ENCODE measurements at places on chromosomes 2 and 18. TPM values are rescaled to one million over a fixed set of nuclear protein-coding genes. Genes with fewer than 3 reads are reported as not detected.

Gene MC5R
- total RNA-seq: not detected

Gene ARHGAP15
- 12.4 TPM for total RNA-seq

Gene CPS1
- 5.2 TPM for total RNA-seq

Gene ABCB11
- total RNA-seq: 3.6 TPM

Gene FEV
- not detected for total RNA-seq

Gene HOXD8
- total RNA-seq: 0.74 TPM

Gene SDC1
- total RNA-seq: 213 TPM

Gene PPM1G
- 39.8 TPM for total RNA-seq

Gene ACADL
- total RNA-seq: 41.1 TPM

Gene STPG4
- 1.2 TPM for total RNA-seq

Gene CHST10
- total RNA-seq: 6.7 TPM

Gene MZT2A
- 31.0 TPM for total RNA-seq

Gene LIMS2
- 117 TPM for total RNA-seq

Gene MAPK4
- total RNA-seq: 1.0 TPM

Gene LINC00305
- not detected for total RNA-seq

Gene ARID5A
- total RNA-seq: 18.6 TPM

Gene LRP1B
- 0.30 TPM for total RNA-seq

DNA sequence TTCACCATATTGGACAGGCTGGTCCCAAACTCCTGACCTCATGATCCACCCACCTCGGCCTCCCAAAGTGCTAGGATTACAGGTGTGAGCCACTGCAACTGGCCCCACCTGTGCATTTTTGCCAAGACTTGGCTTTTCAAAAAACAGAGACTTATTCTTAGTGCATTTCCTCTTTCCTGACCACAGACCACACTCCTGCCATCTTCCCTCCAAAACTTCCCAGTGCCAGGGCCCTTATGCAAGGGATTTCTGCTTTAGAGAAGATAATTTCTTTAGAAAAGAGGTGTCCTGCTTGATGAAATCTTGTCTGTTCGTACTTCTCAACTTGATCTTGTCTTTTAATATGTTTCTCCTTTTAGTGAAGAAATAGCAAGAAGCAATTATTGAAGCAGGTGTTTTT lies 98.8 kb upstream of the ZNF516 start:
- no peak for DNase-seq

DNA sequence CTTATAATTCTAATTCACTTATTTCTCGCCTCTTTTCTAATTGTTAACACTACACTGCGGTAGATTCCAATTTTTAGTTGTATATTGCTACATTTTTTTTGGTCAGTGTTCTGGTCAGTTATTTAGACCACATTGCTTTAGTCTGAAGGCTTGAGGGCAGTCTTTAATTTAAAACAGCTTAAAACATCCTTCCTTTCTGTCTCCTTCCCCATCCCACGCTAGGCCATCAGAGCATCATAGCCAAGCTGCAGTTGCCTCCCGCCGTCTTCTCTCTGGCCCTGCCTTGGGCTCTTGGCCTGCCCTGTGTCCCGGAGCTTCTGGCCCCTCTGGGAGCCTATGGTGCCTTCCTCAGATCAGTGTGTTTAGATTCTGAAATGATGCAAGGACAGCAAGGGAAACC lies 52.6 kb upstream of the GLI2 start:
- no peak for DNase-seq

DNA sequence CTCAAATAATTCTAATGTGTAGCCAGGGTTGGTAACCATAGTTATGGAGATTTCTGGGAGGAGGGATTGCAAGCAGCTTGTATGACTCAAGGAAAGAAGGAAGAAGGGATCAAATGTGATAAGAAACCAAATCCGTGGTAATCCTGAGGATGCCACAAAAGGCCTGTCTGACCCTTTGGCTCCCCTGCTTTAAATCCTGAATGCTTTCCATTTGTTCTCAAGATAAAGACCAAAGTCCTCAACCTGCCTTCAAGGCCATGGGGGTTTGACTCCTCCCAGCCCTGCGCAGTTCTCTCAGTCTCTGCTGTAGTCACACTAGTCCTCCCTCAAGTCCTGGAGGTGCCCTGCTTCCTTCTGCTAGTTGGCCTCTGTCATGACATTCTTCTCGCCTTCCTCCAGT lies 74.0 kb downstream of the SUMO1 start:
- no peak for DNase-seq

- no peak for DNase-seq
Observed at GRCh38 chr18:12091538-12092141, 2.0 kb upstream of the ANKRD62 start.

GRCh38 chr2:1931003-1931914 lies 186.9 kb upstream of the PXDN start:
- DNase-seq: peak; percentile 10

- no peak for DNase-seq
Observed at GRCh38 chr2:59237311-59237710, 996.2 kb upstream of the FANCL start.

- no peak for DNase-seq
Observed at GRCh38 chr2:69279211-69279610, 107.8 kb downstream of the GFPT1 start.

GRCh38 chr2:135255208-135255607 lies 203.1 kb downstream of the RAB3GAP1 start:
- no peak for DNase-seq

DNA sequence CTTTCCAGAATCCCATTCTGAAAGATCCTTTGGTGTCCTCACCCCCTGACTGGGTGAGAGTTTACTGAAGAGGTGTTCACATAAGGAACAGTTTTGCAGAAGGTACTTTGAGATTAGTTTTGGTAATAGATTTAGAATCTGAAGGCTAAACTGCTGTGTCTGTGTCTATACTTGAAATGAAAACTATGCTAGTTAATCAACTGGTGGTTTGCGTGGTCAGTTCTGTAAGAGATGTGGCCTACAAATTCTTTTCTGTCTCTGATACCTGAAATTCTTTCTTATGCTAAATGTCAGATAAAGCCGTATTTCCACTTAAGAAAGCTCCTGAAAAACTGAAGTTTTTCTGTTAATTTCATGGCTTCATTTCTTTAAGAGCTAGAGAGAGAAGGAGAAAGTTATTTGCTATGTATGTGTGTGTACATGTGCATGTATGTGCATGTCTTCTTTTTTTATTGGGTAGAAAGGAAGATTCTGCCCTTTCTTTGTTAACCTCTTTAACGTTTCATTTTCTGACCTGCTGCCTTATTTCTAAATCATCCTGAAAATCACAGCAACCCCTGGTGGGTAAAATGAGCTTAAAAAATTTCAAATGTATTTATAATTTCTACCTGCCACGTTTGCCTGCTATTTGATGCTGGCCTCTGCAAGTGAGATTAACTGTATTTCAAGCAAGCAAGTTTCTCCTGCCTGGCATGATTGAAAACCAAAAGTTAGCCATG lies 552.0 kb upstream of the NRP2 start:
- DNase-seq: no peak

GRCh38 chr2:222255090-222255489 lies 43.7 kb downstream of the PAX3 start:
- no peak for DNase-seq

GRCh38 chr18:3713166-3713565 lies 263.2 kb downstream of the TGIF1 start:
- DNase-seq: no peak

GRCh38 chr2:237222178-237222577 lies 136.5 kb downstream of the COPS8 start:
- no peak for DNase-seq

DNA sequence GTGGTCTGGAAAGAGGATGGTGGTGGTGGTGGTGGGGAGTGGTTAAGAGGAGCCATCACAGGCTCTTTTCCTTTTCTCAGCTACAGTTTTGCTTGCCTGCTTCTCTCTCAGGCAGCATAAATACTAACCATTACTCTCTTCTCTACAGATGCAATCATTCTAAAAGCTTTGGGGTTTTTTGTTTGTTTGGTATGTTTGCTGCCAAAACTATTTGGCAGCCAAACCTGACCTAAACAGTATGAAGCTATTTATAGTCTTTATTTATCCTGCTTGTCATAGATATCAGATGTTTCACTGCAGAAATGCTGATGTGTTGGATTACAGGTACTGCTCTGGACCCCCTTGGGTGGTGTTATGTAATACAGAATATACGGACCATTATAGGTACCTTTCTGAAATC lies 15.3 kb downstream of the SIX3 start:
- no peak for DNase-seq

DNA sequence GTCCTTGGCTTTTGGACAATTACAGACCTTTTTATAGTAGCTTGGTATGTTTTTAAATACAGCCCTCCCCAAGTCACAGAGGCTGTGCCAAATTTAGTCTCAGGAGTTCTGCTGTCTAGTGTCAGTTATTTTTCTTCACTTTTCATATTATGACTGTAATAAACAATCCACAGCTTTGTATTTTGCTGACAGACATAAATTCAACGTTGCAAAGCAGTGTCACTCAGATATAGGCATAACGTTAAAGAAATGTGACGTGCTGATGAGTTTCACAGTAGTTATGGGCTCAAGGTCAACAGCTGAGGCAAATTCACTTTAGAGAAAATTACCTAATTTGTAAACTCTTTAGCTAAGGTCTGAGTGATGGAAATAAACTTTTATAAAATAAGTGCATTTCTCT lies 151.6 kb downstream of the SATB2 start:
- no peak for DNase-seq

- DNase-seq: no peak
Observed at GRCh38 chr18:57918601-57919000, 115.5 kb upstream of the ATP8B1 start.

DNA sequence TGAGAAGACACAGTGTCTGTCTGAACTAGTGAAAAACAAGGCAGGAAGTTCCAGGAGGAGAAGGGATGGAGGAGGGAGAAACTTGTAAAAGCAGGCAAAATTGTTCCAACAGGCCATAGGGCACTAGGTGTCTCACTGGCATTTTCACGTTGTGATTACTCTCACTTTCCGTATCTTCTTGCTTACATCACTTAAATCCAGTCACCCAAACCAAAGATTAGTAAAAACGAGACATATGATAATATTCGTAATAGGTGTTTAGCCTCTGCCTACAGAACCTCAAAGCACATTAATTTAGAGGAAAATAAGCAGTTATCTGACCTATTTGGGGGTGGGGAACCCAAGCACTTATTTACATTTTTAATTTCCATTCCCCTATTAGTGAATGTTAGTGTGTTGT lies 78.3 kb downstream of the POU3F3 start:
- DNase-seq: no peak

GRCh38 chr2:106982350-106982749 lies 96.4 kb upstream of the ST6GAL2 start:
- DNase-seq: no peak

- no peak for DNase-seq
Observed at GRCh38 chr2:85401844-85402243, 8.3 kb downstream of the CAPG start.

DNA sequence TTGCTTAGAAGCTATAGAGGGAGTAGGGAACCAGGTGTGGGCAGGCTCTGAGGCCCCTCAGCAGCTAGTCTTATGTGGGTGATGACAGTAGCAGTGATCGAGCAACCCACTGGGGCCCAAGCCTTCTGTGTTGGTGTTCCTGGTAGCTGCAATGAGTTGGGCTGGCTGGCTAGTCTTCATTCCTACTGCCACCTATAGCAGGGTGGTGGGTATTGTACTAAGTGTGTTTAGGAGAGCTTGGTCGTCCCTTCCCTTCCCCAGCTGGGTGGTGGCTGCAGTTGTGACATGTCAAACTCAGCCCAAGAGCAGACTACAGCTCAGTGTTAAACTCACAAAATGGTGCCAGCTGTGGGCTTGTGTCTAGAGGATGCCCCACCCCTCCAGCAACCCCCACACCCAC lies 486.1 kb upstream of the UBE2E3 start:
- no peak for DNase-seq

GRCh38 chr2:105953942-105954341 lies 209.2 kb downstream of the NCK2 start:
- no peak for DNase-seq

DNA sequence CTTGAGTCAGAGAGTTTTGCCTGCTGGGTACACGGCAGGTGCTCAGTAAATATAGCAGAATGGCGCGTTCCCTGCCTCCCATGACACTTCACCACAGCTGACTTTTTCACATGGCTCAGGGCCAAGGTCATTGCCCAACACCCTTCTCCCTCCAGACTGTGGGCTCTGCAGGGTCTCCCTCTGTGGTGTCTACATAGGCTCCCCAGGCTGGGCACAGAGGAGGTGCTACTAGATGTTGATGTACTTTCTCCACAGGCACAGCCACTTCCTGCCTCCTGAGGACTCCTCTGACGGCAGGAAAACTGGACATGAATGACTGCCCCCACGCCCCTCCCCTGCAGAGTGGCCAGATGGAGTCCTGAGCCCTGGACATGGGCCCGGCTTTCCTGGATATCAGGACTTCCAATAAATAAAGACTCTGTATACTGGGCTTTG lies 4.2 kb downstream of the CHCHD5 start:
- DNase-seq: peak; percentile 30

- no peak for DNase-seq
Observed at GRCh38 chr18:46732801-46733200, 24.1 kb downstream of the ST8SIA5 start.

- no peak for DNase-seq
Observed at GRCh38 chr2:235677937-235678336, 184.1 kb downstream of the AGAP1 start.

DNA sequence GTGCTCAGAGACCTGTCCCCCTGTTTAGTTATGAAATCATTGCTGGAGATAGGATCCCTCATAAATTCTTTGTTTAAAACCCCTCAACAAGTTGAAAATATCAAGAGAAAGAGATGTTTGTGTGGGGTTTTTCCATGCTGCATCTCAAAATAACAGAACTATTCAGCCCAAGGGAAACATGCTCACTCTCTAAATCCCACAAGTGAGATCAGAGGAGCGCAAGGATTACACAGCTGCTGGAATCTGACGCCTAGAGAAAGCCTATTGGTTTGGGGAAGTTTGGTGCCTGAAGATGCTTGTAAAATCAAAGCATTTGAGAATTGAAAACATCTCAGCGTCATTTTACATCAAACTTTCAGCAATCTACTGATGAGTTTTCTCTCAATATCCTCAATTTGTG lies 7.9 kb downstream of the FSHR start:
- no peak for DNase-seq

- DNase-seq: no peak
Observed at GRCh38 chr2:215917953-215918620, 95.3 kb downstream of the MREG start.

GRCh38 chr2:239312741-239313667 lies 87.8 kb downstream of the HDAC4 start:
- DNase-seq: peak; percentile 80

DNA sequence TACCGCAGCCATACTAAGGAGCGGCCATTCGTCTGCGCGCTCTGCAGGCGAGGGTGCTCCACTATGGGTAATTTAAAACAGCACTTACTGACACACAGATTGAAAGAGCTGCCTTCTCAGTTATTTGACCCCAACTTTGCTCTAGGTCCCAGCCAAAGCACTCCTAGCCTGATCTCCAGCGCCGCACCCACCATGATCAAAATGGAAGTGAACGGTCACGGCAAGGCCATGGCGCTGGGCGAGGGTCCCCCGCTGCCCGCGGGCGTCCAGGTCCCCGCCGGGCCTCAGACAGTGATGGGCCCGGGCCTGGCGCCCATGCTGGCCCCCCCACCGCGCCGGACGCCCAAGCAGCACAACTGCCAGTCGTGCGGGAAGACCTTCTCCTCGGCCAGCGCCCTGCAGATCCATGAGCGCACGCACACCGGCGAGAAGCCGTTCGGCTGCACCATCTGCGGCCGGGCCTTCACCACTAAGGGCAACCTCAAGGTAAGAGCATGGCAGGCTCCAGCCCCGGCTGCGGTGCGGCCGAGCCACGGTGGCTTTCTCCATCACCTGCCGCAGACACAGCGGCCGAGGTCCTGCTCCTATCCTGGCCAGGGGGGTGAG lies 15.5 kb downstream of the SALL3 start:
- DNase-seq: no peak
